Activated CD4-positive, alpha-beta T cell treated with anti-CD3 and anti-CD28 coated beads, Interleukin-2, amount 10 ng/mL, durations not matched to agents 7 days and 5 days (primary cell): ENCODE measurements at places on chromosomes 12 and 14.
A peak's percentile ranks its signal among the peaks of the same experiment; 100 is the strongest.

DNA sequence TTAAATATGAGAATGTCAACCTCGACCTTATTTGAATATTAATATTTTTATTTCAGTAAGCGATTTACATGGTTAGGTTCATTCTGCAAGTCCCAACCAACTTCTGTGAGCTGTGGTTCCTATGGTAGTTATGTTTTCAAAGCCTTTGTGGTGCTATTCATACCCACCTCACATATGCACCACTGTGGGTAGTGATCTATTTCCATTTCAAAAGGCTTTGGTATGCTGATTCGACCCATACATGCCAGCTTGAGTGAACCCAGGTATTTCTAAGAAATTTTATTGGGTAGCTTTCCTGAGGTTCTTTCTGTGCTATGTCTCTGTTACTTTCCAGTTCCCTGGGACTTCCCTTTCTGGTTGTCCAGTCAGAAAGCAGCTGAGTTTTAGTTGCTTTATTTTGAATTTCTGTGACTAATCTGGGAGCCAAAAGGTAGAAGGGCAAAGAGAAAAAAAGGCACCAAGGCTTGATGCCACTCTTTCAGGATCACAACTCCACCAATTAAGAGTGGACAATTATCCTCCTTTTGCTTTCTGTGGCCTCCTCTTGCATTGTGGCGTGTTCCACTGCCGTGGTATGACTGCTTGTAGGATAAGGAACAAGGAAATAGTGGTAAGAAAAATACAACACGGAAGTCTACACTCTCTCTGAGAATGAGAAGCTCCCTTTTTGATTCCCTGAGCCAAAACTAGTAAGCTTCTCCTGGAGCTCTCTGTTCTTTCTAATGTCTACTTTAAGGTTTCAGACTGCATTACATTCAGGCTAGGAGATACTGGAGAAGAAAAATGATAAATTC, 729.1 kb downstream of the NOVA1 start:
- DNase-seq = no peak

- no peak for DNase-seq
Observed at GRCh38 chr12:1504895-1505311, 89.5 kb downstream of the FBXL14 start.

GRCh38 chr12:20475542-20475941, 107.2 kb downstream of the PDE3A start:
- DNase-seq = no peak

DNA sequence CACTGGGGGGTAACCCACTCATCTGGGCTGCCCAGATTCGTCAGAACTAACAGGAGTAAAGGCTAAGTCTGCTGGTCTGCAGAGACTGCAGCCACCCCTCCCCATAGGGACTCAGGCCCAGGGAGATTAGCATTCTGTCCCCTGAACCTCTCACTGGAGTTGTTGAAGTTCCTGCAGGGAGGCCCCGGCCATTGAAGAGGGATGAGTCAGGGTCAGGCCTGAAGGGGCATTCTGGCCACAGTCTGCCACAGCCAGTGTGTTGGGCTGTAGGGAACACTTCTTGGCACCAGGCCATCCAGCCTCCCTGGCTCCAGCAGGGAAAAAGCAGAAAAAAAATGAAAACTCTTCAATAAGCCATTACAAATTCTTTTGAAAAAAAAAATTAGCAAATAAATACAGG, 35.3 kb downstream of the KLRK1 start:
- DNase-seq = no peak

DNA sequence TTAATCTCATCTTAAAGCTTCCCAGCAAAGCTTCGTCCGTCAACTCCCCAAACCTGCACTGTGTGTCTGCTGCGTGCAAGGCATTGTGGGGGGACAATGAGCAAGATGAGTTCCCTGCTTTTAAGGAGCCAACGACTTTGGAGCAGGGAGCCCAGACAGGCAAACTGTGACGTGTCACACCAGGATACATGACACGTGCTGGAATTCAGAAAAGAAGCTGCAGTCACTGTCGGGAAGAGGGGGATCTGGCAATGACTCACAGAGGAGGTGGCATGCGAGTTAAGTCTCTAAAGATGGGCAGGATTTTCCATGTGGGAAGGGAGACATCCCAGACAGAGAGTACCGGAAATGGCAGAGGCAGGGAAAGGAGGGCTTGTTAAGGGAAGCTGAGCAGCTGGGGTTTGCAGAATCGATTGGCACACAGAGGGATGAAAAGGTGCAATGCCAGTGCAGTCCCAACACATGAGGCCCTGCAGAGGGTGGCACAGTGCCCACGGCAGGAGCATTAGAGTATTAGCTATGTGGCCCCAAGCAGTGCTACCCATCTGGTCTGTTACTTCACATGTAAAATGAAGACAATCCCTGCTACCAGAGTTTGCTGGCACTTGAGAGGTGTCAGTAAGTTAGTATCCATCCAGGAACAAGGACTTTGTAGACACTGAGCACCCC, 52.9 kb downstream of the SETD3 start:
- no peak for DNase-seq

DNA sequence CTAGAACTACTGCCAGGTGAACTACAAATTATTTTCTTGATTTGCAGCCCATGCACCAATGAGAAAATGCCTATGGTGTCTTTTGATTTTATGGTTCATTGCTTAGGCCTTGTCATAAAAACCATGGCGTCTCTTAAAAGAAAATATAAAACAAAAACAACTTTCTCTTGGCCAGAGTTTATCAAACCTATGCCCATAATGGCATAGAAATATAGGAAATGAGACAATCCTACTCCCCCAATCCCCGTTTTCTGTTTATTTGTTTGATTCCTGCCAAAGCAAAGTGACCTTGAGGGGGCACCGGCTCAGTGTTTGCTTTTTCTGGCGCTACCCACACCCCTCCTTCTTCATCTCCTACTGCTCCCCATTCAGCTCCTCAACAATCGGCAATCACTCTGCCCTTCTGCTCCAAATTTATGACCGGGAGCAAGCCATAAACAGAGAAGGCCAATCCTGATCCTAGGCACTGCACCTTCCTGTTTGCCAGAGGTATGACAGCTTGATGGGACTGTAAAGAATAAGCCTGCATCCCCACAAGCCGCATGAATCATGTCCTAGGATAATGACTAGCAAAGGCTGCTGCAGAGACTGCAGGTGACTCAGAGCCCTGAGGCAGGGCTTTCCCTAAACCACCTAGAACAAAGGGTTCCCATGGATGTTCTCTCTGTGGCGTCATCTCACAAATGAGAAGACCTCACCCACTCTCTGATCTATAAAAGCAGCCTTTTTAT, 874.9 kb downstream of the NRXN3 start:
- DNase-seq = no peak

- peak; percentile 83 for DNase-seq
Observed at GRCh38 chr12:104720339-104721038, 237.6 kb downstream of the SLC41A2 start.

DNA sequence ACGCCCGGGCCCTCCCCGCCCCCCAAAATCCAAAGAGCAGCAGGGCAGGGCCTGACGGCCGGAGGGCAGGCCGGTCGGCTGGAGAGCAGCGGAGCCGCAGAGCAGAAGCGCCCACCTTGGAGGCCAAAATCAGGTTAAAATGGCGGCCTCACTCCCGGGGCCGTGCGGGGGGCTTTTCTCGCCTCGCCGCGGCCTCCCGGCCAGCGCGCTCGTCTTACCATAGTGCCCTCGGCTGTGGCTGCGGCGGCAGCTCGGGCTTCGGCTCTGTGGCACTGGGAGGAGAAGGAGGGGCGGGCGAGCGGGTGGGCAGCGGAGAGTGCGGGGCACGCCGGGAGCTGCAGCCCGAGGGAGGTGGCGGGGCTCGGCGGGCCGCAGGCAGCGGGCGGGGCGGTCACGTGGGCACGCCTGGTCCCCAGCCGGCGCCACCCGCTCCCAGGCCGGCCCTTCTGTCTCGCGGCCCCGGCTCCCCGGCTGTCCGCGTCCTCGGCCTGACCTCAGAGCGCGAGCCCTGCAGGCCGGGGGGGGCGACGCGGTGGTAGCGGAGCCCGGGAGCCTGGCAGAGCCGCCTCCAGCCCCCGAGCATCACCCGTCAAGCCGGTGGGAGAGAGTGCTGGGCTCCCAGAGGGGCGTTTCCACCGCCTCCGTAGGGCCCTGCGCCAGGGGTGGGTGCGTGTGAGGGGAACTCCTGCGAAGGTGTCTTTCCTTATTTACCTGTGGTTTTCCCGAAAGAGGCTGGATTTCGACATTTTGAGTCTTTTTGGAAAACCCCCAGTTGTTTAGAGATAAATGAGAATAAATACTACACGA, at the start of gene CFL2:
Gene CFL2, minus strand, starts transcription at position 274 of the 807 bp plus-strand sequence. Its CDS starts 53 bp downstream, at position 221.
- peak; percentile 53 for DNase-seq

- no peak for DNase-seq
Observed at GRCh38 chr14:29858299-29858698, 69.3 kb downstream of the PRKD1 start.

- no peak for DNase-seq
Observed at GRCh38 chr12:40587421-40587820, 104.8 kb upstream of the CNTN1 start.

DNA sequence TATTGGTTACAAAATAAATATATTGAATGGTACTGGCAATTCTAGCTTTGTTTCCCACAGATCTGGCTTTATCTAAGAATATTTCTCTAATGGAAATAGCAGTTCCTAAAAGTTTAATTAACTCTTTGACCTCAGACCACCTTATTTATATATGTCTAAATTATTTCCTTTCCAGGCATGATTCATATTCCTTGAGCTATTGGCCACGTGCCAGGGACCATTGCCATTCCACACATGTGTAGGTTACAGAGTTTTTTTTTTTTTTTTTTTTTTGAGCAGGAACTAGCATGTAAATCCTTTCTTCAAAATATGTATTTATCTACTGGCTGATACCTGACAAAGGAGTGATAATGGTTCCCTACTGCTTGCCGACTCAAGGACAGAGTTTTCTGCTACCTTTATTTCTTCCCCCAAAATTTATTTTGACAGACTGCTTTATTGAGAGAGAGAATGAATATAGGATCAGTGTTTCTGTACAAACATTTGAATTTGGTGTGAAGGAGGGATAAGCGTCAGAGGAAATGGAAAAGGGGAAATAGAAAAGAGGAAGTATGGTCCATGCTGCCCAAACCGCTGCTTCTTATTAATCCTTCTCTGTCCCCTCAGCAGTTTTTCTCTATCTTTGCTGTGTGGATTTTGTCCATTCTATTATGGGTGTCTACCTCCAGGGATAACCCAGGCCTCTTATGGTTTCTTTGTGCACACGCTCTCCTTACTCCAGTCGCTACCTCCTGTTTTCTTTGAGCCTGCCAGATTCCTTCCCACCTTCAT, 36.4 kb downstream of the PDE3A start:
- no peak for DNase-seq

DNA sequence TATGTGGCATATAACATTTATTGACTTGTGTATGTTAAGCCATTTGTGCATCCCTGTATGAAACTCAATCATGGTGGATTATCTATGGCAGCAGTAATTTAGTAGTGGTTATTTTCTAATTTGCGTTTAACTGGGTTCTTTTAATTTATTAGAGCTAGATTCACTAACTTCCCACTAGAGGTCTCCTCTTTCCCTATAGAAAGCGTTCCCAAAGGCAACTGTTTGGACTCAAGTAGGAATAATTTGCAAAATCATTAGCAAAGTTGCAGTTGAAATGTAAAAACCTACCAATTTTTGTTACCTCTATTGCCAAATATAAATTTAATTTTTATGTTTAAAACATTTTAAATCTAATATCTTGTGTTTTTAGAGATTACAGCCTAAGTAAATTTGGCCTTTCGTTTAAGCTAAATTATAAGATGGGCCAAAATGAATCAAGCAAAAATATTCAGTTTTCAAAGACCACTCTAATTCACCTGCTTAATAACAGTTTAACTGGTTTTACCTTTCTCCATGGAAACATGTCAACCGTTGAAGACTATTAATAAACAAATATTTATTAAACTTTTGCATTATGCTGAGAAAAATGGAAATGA, 6.0 kb downstream of the DMAC2L start:
- DNase-seq = no peak

- DNase-seq = no peak
Observed at GRCh38 chr12:95881331-95881955, 22.7 kb downstream of the SNRPF start.

GRCh38 chr14:105978618-105979295, 452.4 kb downstream of the TMEM121 start:
- DNase-seq = no peak

- no peak for DNase-seq
Observed at GRCh38 chr12:77239617-77240016, 174.2 kb upstream of the E2F7 start.

DNA sequence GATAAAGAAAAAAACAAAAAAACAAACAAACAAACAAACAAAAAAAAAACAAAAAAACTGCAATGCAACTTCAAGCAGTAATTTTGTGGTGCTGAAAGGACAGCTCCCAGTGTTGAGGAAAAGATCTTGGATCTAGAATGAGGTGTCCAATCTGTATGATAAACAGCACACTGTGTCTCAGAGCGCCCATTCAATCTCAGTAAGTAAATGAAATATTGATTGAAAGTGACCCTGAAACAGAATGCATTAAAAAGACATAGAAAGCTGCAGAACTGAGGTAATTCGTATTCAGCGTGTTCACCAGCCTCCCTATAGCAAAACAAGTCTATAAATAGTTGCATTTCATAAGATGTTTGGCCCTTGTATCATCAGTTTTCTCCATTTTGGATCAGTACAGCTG, 153.0 kb downstream of the NOVA1 start:
- no peak for DNase-seq

GRCh38 chr12:14618983-14619382, 51.3 kb upstream of the PLBD1 start:
- DNase-seq = peak; percentile 13

DNA sequence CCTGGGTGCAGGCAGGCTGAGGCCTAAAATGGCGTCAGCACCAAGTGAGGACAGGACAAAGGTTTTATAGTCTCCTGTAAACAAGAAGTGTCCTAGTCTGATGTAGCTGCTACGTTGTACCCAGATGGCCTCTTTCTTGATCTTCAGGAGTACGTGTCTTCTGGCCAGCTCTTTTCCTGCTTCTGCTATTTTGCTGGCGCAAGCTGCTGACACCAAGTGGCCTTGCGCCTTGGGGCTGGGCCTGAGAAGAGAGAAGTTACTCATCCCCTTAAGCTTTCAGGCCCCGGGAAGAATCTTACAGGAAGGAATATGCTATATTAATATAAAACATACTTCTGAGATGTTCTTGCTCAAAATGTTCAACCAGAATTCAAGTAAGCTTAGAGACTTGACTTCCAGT, 605.2 kb downstream of the GALC start:
- no peak for DNase-seq

- DNase-seq = peak; percentile 23
Observed at GRCh38 chr12:131860472-131861260, 32.5 kb downstream of the MMP17 start.

DNA sequence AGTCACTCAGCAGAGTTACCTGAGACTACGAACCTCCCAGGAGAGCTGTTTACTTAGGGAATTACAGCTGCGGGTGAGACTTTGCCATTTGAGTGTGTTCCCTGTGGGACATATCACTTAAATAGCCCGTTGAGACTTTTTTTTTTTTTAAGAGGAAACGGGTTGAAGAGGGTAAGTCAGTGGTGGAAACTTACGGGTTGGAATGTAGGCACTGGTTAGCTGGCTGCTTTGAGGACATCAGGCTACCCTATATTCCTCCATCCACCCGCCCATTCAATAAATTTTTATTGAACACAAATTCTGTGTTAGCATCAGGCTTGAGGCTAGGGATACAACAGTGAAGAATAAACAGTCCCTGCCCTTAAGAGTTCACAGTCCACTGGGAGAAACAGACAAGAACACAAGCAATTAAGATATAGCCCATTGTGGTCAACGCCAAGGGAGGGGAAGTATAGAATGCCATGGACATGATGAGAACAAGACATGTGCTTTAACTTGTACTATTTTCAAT, 88.1 kb upstream of the CPSF6 start:
- no peak for DNase-seq

GRCh38 chr12:69112616-69113015, 126.8 kb upstream of the CPSF6 start:
- DNase-seq = no peak
